Skin of body (tissue), 3 donors: ENCODE measurements at places on chromosomes 2 and 18. TPM values are rescaled to one million over a fixed set of nuclear protein-coding genes. Genes with fewer than 3 reads are reported as not detected.

- no peak for DNase-seq
Measured at GRCh38 chr18:10798727-10799550, 273.1 kb downstream of the NAPG start.

DNA sequence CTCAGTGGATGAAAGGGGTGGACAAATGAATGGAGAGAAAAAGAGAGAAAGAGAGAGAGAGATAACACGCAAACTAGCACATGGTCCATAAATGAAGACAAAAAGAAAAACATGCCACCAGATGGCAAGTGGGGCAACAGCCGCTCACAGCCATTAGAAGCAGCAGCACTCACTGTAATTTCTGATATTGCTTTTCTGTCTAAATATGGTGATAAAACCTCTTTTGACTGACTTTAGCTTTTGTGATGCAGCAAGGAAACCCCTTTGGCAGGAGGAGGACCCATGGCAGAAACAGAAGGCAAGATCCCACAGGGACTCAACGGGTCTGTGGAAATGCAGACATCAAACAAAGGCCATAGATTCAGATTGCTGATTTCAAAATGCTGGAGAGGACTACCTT lies 88.0 kb upstream of the CDH20 start:
- DNase-seq: no peak

The FAM124B gene
- total RNA-seq: 4.9 TPM

The PLEK gene
- 12.8 TPM for total RNA-seq

GRCh38 chr2:191696966-191697365 lies 19.0 kb downstream of the NABP1 start:
- DNase-seq: no peak

DNA sequence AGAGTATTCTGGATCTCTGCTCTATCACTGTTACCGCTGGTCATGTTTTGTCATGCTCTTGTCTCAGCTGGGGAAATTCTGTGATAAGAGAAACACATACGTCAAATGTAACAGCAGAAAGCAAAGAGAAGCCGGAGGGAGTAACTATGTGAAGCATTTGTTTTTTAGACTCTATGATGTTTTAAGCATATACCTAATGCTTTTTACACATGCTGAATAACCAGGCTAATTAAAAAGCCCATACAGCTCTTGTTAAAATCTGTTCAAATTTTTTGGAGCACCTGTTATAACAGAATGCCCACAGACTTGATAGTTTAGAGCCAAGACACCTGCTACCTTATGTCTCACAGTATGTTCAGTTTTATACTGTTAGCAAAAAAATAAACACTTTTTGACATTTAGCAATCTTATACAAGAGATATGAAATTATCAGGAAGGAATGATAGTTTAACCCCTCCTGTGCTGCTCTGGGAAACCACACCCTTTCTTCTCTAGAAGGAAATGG lies 92.3 kb upstream of the TANK start:
- DNase-seq: no peak

The KRTCAP3 gene
- 2.5 TPM for total RNA-seq

GRCh38 chr2:127651971-127652550 lies 6.1 kb downstream of the GPR17 start:
- DNase-seq: no peak

- DNase-seq: no peak
Measured at GRCh38 chr2:137966043-137966442, 1.8 kb downstream of the HNMT start.

GRCh38 chr2:60489289-60489688 lies 64.2 kb downstream of the BCL11A start:
- no peak for DNase-seq

The TTC39C gene
- total RNA-seq: 42.6 TPM

DNA sequence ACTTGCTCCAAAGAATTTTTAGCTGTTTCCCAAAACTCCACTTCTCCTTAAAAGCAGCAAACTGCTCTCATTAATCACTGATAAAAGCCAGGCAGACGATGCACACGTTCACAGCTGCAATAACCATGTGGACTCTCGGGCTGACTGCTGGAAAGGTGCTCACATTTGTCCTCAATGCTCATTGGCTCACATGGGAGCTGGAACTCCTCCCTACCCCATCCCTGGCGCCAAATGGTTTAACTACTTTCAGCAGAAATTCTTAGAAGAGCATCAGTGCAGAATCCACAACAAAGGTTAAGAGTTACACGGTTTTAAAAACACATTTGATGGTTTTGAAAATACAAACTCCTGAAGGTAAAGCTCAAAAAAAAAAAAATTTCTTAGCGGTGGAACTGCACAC lies 117.1 kb downstream of the NOL10 start:
- DNase-seq: no peak

The SOS1 gene
- 32.3 TPM for total RNA-seq

DNA sequence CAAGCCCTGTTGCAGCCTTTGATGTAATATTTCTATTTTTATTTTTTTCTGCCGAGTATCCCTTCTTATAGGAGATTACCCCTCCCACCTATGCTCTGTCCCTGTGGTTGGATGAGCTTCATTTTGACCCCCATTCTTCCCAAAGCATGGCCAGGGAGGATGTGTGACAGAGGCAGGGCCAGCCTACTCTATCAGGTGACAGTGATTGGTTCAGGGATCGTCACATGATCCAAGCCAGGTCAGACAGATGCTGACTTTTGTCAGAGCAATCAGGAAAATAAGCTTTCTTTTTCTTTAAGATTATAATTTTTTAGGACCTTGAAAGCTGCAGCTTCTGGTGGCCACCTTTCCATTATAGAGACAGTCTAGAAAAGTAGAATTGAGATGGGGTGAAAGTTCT lies 314.3 kb downstream of the NUP35 start:
- no peak for DNase-seq

The FAM161A gene
- 6.4 TPM for total RNA-seq

DNA sequence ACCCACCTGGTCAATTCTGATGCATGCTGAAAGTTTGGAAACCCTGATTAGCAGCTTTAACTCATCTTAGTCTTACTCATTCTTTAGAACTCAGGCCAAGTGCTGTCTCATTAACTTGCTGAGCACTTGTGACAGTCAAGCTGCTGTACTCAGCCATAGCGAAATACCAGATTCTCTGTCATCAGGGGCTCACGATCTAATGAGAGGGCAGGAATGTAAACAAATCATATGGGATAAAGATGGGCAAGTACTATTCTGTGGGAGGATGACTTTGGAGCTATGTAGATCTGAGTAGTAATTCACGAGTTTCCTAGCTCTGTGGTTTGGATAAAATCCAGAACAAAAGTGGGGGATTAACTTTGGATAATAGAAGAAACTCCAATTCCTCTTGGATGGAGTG lies 376.6 kb downstream of the HRH4 start:
- DNase-seq: peak; percentile 82

- no peak for DNase-seq
Measured at GRCh38 chr2:218975060-218975777, 9.8 kb downstream of the FEV start.

DNA sequence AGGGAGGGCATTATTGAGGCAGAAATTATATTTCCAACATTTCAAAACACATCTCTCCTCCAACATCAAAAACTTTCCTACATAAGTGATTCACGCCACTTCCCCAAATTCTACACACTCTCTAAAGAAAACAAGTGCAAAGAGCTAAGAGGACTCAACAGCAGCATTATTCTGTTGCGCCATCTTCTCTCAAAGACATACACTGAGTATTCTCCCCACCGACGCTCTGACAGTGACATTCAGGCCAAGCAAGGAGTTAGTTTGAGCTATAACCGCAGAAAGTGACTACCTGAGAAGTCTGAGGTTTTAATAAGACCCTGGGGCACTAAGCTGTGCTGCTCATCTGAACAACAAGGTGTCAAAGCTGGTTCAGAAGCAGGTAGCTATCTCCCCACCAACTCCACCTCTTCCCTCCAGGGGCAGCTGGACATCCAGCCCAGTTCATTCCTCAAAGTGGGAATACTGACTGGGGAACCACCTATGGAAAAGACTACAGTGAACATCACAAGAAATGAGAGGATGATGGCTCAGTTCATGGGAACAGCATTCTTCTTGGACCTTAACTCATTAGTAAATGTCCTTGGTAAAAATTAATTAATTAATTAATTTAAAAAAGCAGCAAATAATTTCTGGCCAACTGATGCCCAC lies 309.5 kb upstream of the CCDC68 start:
- no peak for DNase-seq

The WNT10A gene
- total RNA-seq: 5.7 TPM

- DNase-seq: no peak
Measured at GRCh38 chr18:46660957-46661749, 4.1 kb upstream of the LOXHD1 start.

DNA sequence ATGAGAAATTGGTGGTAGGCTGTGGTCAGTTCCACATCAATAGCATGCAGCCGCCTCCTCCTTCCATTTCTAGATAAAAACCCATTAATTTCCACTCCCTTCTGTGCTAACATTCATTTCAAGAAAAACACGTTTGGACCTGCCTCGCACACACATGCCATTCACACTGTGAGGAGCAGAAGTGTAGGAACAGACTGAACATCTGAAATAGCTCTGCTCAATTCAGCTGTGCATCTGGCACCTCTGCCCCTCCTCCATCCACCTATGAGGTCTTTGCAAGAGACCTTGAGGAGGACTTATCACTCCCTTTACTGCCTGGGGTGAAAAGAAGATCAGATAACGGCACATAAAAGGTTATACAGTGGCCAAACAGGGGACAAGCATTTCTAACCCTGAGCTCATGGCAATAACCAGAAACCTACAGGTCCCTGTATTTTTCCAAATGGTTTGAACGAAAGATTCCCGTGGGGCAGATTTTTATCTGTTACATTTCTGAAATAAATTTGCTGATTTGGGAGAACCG lies 30.8 kb upstream of the LRP2 start:
- DNase-seq: no peak

DNA sequence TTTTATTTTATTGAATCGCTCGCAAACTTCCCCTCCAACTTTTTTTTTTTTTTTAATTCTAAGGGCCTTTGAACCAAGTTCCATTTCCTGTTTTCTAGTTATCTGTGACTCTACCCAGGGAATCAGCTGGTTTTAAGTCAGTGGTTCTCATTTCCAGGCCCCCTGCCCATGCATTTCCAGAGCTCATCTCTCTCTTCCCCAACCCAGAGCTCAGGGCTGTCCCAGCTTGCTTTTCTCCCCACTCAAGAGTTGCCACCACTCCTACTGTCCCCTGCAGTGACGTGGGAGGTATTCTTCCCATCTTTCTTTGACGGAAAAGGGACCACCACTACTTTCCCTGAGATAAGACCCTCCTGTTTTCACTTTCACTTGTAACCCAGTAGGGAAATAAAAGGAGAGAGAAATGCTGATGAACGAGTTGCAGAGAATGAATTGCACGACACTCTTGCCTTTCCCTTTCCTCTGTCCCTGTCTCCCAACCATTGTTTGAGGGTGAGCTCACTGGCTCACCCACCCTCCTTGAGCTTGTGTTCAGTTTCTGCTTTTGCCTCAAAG lies 42.1 kb downstream of the TET3 start:
- no peak for DNase-seq

The LGALSL gene
- 46.4 TPM for total RNA-seq

The HOXD11 gene
- not detected for total RNA-seq

GRCh38 chr2:43482961-43483360 lies 112.9 kb downstream of the THADA start:
- no peak for DNase-seq

The ALLC gene
- total RNA-seq: not detected

GRCh38 chr2:41775366-41776025 lies 272.3 kb upstream of the PKDCC start:
- peak; percentile 32 for DNase-seq

The TGFA gene
- total RNA-seq: 21.8 TPM

GRCh38 chr18:36031407-36031806 lies 36.0 kb downstream of the RPRD1A start:
- DNase-seq: no peak

The CCDC141 gene
- total RNA-seq: 6.0 TPM

DNA sequence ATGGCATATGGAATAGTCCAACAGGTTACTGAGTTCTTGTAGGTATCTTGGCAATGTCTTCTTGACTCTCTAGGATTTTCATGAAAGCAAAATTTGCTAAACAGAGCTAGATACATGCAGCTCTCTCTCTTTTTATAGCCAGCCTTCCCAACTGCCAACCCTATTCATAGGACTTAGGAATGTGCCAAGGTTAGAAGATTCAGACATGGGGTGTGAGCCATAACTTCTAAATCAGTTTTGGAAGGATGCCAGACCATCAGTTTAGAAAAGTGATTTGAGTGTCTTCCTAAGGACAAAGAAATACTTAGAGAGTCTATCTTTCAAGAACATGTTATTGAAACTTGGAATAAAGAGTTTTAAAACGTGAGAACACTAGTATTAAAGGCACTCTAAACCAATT lies 619.5 kb upstream of the FANCL start:
- DNase-seq: no peak

GRCh38 chr18:12106471-12106870 lies 12.8 kb downstream of the ANKRD62 start:
- DNase-seq: no peak

- no peak for DNase-seq
Measured at GRCh38 chr2:156088587-156088986, 243.9 kb downstream of the NR4A2 start.

The ARID5A gene
- 16.2 TPM for total RNA-seq

GRCh38 chr2:44126106-44126797 lies 42.4 kb upstream of the PPM1B start:
- DNase-seq: no peak

The ARHGEF4 gene
- 19.9 TPM for total RNA-seq

DNA sequence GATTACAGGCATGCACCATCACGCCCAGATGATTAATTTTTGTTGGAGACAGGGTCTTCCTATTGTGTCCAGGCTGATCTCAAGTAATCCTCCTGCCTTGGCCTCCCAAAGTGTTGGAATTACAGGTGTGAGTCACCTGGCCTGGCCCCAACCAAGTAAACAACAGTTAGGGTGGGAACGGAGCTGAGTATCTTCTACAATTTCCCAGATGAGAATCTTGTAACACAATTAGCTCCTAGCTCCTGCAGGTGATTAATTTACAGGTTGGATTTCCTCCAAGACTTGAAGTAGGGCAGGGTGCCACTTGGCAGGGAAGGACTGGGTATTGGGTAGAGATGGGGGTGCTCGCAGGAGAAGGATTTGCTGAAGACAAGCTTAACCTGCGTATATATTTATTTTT lies 17.8 kb downstream of the NLRC4 start:
- no peak for DNase-seq
